Endothelial cell of umbilical vein (primary cell): ENCODE measurements at places on chromosomes 3 and 15. TPM values are rescaled to one million over a fixed set of nuclear protein-coding genes. Genes with fewer than 3 reads are reported as not detected.
A peak's percentile ranks its signal among the peaks of the same experiment; 100 is the strongest.

DNA sequence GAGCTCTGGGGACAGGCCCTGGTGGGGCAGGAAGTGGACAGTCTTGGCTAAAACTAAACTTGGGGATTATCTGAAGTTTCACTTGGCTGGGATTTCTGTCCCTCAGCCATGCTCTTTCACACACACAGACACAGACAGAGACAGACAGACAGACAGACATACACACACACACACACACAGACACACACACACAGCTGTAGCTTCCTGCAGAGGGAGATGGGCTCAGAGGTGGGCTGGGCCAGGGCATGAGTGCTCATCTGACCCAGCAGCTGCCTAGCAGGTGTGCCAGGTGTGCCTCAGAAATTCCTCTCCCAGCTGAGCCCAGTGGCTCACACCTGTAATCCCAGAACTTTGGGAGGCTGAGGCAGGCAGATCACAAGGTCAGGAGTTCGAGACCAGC lies 3.3 kb downstream of the RHOV start:
- no peak for DNase-seq

DNA sequence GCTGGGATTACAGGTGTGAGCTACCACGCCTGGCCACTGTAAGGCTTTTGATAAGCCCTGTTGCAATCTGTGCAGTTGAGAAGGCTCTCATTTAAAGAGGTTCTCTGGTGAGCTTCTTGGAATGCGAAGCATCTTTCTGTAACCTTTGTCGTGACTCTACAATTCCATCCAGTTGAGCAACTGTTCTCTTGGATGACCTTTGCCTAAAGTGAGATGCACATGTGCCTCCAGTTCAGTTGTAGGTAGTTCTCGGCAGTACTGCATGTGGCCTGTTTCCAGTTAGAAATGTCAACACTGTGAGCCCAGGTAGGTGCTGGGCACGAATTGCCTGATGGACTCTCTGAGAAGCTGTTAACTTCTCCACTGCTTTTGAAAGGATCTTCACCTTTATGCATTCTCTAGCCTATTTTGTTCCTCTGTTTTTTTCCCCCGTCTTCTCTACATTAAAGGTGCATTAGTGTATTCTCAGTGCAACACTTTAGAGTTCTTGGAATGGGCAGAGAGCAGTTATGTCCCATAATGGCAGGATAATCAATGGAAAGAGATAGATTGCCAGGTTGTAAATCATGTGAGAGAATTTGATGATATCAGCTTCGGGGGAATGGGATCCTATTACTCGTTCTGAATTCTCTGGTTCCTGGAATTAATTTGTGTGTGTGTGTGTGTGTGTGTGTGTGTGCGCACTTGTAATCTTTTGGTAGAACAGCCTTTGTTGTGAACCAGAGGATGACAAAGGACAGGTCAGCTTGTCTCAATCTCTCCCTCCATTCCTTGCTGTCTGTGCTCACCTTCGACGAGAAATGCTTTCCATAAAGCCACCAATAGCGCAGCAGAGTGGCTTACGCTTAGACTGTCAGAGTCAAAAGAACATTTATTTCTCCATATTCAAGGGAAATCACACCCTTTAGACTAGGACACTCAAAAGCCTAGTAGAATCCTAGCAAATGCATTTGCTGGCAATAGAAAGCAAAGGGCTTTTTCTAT lies 51.1 kb downstream of the PTPRG start:
- DNase-seq, result no peak

DNA sequence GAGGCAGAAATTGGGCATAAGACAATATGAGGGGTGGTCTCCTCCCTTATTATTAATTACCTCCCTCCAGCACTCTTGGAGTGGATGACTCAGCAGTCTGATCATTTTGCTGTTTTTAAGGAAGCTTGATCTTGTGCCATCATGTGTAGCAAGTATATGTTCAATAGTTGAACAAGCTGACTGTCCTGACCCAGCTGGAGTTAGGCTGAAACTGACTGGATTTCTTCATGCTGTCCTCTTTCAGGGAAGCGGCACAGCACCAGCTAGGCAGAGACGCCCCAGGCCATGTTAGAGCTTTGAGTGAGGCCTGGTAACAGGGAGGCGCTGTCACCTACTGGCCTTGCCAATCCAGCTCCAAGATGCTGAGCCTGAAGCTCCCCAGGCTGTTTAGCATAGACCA lies 54.4 kb upstream of the KIF23 start:
- DNase-seq, result no peak

DNA sequence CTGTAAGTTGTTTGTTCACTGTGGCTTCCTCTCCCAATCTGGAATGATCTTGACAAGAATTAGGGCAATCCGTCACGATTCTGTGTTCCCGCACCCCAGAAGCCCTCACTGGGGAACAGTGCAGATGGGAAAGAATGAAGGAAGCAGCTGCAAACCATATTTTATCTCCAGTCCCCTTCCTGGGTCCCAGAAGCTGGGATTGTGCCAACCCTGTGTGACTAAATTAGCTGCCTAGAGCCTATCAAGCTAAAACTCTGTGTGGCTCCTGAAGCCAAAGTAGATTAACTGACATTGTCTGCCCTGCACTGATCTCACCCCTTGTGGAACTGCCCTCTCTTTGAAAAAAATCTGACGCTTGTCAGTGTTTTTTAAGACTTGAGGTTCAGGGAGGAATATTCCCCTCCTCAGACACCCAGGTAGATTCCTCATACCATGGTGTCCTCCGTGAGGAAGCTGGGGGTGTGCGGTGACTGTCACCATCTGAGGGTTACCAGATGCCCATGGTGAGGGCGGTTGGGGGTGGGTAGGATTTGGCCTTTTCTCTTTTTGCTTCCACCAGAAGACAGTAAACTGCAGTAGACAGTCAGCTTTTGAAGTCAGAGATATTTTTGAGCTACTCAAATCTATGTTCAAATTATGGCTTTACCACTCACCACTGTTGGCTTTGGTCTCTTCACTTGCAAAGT lies 358.3 kb upstream of the TPM1 start:
- DNase-seq, result no peak

- DNase-seq, result no peak
These were observed 10.1 kb downstream of the LINS1 start for GRCh38 chr15:100591835-100592234.

- DNase-seq, result no peak
These were observed 91.8 kb upstream of the CGNL1 start for GRCh38 chr15:57284535-57284934.

GRCh38 chr3:124097362-124098131 lies 105.6 kb upstream of the ROPN1 start:
- DNase-seq, result peak; percentile 34

GRCh38 chr15:28913171-28913765 lies 27.5 kb downstream of the APBA2 start:
- DNase-seq, result no peak

- no peak for DNase-seq
These were observed 35.5 kb downstream of the ECT2 start for GRCh38 chr3:172786036-172786435.

DNA sequence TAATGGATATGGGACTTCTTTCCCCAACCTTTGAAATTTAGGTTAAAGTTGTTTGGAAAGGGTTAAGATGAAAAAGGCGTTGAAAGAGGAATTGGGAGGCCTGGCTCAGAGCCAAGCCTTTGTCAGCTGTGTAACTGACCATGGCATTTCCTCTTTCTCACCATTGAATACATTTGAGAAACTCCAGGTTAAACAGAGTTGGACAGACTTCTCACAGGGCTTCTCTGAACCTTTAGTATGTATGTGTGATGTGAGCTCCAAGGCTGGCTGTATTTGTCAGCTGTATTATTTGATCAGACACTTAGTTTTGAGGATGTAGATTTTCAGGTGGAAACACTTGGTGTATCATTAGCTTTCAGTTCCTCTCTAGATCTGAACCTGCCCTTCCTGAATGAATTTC lies 136.4 kb upstream of the GOLGA6L4 start:
- DNase-seq, result peak; percentile 25

- no peak for DNase-seq
These were observed 1.8 kb downstream of the EPM2AIP1 start for GRCh38 chr3:36991147-36991546.

DNA sequence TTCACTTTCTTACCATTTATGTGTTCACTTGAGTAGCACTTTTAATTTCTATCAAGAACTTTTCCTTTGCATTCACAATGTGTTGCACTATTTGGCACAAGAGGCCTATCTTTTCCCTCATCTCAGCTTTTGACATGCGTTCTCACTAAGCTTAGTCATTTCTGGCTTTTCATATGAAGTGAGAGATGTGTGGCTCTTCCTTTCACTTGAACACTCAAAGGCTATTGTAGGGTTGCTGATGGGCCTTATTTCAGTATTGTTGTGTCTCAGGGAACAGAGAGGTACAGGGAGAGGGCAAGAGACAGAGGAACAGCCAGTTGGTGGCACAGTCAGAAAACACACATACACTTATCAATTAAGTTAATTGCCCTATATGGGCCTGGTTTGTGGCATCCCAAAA lies 127.4 kb upstream of the MLF1 start:
- DNase-seq, result no peak

GRCh38 chr3:46931631-46932331 lies 44.8 kb downstream of the CCDC12 start:
- DNase-seq, result peak; percentile 62

DNA sequence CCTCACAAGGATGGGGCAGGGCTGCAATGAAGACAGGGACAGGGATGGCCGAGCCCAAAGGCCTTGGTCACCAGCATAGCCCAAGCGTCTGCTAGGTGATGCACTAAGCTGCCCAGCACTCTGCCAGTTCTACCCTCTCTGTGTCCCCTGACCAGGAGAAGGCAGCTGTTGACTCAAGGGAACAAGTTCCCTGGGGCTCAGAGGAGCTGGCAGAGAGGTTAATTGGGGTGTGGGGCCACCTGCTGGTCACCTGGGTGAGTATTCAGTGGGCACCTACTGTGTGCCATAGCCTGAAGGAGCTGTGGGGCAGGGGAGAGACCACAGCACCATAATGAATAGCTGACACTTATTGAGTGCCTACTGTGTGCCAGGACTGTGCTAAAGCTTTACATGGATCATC lies 22.0 kb upstream of the DOCK3 start:
- DNase-seq, result peak; percentile 17

GRCh38 chr15:64519897-64520296 lies 59.5 kb downstream of the ZNF609 start:
- DNase-seq, result no peak

DNA sequence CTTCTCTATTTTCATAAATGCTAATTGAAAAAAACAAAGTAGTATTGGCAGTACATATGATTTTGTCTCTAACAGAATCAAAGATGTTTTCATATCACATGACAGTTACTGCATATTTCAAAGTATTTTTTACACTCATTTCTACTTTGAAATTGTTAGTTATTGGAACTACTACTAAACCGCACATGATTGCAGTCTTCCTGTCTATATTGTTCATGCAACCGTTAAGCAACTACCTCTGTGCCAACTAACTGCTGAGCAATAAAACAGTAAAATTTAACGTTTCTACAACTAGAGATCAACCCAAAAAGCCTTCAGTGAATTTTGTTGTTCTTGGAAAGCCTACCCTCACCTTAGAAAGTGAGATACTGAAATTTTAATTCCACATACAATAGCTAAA lies 64.2 kb downstream of the DMXL2 start:
- no peak for DNase-seq

GRCh38 chr3:149282322-149282721 lies 51.1 kb downstream of the TM4SF18 start:
- no peak for DNase-seq

GRCh38 chr3:3372210-3372777 lies 192.8 kb upstream of the CRBN start:
- no peak for DNase-seq

- no peak for DNase-seq
These were observed 335.8 kb upstream of the GOLIM4 start for GRCh38 chr3:168431491-168431890.

DNA sequence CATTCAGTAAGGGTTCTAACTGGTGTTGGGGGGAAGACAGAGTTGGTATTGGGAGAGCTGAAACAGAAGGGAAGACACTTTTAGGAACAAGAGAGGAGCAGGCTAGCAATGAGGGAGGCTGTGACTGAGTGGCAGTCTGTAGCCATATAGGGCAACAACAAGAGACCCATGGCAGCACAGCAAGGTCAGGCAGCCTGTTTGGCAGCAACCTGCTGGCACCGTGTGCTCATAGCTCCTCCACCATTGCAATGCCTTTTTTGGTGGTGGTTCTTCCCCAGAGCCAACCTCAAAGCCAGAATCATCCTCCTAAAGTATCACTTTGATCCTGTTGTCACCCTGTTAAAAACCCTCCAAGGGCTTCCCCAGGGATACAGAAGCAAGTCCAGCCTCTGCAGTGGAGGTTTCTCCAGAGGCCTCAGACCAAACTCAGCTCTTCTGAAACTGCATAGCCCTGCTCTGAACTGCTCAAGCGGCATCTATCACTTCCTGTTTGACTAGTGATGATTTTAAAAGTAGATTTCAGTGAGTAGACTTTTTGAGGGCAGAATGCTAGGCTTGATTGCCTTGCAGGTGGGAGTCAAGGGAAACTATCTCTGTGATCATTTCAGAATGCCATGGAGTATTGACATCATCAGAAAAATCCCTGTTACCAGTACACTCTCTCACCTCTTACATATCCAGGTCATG lies 176.9 kb downstream of the STAC start:
- no peak for DNase-seq

DNA sequence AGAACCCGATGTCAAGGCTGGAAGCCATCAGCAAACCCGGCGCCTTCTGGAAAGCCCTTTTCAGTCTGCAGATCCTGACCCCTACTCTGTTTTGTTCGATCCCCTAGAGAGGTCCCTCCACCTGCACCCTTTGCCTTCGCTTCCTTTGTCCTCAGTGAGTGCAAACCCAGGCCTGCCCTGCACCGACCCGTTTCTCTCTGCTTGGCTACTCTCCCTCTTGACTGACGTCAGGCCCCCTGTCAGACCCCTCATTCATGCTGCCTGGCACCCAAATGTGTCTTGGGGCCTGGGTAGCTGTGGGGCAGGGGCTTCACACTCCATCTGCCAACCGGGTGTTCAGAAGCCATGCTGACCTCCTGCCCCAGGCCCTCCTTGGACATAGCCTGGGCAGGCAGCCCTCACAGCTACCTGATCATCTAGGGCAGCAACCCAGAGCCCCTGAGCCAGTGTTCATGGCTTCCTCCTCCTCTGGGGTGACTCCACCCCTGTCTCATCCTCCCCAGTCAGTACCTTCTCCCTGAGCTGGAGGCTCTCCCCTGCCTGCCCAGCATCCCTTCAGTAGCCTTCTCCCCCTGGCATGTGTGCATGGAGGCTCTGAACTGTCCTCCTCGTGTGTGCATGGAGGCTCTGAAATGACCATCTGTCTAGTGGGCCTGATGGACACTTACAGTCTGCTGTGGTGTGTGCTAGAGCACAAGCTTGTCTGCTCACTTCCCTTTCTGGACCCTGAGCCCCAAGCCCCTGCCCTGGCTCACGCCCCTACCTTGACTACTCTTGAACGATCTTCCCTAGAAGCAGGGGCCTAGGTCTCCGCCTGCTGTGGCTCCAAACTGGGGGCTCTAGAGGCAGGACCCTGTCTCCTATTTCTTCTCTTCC lies 69.4 kb downstream of the EXOG start:
- DNase-seq, result no peak

- no peak for DNase-seq
These were observed 83.1 kb downstream of the GAP43 start for GRCh38 chr3:115706311-115706829.

Gene PTH1R
- polyA plus RNA-seq, result 0.08 TPM in 1 of 2 replicates, not detected in the other

Gene SLC22A13
- 0.11 and 0.13 TPM in 2 replicates for polyA plus RNA-seq

Gene CHRM5
- 0.03 TPM in 1 of 2 replicates, not detected in the other for polyA plus RNA-seq

Gene DLEC1
- not detected in 2 replicates for polyA plus RNA-seq

Gene VWA5B2
- polyA plus RNA-seq, result 0.03 TPM in 1 of 2 replicates, not detected in the other

Gene LIPH
- polyA plus RNA-seq, result not detected in 2 replicates
